ENCODE measurements at places on chromosomes 1 and 21. TPM values are rescaled to one million over a fixed set of nuclear protein-coding genes. Genes with fewer than 3 reads are reported as not detected.

DNA sequence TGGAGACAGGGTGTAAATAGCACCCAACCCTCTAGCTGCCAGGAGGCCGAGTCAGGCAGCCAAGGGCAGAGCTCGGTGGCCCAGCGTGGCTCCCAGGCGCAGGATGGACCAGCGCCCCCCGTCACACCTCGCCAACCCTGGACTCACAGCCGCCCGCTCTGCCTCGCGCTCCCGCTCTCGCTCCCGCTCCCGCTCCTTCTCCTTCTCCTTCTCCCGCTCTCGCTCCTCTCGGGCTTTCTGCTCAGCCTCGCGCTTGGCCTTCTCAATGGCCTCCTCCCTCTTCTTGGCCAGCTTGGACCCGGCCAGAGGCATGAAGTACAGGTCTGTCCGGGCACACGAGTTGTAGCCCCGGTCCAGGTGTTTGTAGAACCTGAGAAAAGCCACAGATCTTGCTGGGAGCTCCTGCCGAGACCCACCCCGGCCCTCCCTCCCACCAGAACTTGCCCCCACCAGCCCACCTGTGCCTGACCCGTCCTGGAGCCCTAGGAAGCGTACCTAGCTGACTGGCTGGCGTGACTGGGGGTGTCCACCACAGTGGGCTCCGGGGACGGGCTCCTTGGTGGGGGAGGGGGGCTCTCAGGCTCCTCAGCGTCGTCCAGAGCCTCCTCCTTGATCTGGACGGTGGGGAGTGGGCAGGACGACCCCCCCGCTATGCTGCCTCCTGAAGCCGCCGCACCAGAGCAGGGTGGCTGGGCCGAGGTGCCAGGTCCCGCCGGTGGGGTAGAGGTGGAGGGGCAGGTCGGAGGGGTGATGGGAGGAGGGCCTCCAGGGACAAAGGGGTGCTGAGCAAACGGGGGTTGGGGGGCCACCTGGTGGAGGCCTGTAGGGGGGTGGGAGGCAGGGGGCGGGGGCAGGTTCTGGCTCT, 41.9 kb downstream of the SLC45A1 start:
- no peak for DNase-seq

DNA sequence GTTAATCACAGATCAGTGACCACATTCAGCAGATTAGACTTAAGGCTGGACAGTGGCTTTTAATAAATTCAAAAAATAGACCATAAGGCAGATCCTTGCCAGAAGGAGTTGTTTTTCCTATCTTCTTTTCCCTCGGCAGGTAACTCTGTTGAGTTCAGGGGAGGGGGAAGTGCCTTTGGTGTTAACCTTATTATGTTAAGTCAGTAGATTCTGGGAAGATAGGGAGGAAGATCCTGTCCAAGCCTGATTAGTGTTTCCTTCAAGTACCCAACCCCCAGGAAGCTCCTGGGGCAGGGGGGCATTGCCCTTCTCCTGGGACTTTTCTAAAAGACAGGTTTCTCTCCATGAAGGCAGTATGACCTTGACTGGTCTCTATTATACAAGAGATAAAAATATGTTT, 87.4 kb downstream of the ELAVL4 start:
- no peak for DNase-seq

GRCh38 chr1:44377925-44378784, 23.1 kb upstream of the ERI3 start:
- peak; percentile 53 for DNase-seq

GRCh38 chr1:204077979-204078696, 5.2 kb downstream of the SOX13 start:
- no peak for DNase-seq

DNA sequence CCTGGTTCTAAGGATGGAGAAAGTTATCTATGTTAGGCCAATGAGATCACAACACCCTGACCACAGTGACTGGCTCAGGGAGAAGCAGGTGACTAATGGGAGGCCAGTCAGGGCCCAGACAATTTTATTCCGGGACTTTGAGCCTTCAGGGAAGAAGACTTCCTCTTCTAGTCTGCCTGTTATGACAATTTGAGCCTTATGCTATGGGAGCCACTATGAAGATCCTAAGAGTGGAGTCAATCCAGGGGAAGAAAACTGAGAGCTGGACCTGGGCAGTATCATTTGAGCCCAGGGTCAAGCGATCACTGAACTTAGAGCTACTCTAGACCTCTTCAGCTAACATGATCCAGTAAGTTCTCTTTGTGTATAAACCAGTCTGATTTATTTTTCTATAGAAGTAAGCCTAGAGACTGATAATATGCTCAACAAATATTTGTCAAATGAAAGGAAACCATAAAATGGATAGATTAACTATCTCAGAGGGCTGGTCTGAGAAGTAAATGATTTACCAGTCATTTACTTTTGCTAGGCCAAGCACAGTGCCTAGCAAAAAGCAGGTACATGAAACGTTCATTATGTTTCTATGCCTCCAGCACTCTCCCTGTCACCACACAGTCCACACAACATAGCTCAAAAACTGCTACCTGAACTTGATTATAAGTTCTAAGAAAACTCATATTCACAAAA, 4.2 kb upstream of the C1orf141 start:
- DNase-seq = no peak

DNA sequence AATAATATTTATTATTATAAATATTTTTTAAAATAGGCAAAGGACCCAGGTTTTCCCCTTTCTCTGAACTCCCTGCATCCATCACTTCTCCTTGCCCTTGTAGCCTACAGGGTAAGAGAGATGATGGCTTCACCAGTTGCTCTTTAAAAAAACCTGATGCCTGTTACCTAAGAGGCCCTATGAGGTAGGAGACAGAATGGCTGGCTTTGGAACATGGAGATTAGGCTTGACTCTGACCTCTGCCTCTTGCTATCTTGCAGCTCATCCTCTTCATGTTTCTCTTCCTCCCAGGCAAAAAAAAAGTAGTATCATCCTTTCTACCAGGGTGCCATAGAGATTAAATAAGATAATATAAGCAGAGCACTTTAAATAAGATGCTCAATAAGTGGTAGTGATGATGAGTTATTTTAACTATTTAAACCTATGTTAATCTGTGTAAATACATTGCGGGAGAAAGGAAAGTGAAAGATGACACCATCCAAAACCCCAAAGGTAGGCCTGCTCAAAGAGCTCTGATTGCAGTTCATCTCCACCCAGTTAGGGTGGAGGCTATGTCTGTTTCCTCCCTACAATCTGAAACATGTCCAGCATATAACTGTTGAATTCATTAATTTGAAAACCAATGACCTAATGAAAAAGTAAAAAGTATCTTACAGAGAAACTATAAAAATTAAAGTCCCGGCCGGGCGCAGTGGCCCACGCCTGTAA, 51.8 kb downstream of the RGS2 start:
- DNase-seq = no peak

- DNase-seq = peak; percentile 80
Observed at GRCh38 chr1:160996178-160996577, 24.8 kb downstream of the F11R start.

DNA sequence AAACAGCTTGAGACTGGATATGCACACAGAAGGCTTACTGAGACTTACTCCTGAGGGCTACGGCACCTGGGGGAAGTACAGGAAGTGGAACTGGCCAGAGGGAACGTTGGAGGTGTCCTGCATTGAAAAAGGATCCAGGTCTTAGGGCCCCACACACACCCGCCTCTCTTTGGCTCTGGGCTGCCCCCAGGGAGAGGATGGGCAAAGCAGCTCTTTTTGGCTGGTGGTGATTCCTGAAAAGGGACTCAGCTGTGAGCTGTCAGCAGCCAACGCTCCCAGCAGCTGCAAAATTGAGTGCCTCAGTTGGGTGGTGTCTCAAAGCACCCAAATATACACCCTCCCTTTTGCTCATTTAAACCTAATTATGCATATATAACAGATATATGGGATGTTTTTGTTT, 213.2 kb downstream of the TNR start:
- no peak for DNase-seq

DNA sequence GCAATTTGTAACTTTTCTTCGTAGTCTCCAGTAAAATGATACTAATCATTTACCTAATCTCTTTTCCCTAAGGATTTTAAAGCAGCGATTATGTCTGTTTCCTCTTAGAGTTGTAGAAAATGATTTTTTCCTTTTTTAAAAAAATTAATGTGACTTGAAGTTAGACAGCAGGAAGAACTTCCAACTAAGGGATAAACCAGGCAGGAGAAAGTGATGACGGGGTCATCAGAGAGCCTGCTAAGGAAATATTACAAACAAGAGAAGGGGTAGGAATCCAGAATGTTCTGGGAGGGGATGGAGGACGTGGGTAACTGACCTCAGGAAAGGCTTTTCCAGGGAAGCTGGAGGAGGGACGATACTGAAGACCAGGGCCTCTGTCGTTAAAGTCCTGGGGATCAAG, 8.8 kb upstream of the ETV3L start:
- DNase-seq = no peak

DNA sequence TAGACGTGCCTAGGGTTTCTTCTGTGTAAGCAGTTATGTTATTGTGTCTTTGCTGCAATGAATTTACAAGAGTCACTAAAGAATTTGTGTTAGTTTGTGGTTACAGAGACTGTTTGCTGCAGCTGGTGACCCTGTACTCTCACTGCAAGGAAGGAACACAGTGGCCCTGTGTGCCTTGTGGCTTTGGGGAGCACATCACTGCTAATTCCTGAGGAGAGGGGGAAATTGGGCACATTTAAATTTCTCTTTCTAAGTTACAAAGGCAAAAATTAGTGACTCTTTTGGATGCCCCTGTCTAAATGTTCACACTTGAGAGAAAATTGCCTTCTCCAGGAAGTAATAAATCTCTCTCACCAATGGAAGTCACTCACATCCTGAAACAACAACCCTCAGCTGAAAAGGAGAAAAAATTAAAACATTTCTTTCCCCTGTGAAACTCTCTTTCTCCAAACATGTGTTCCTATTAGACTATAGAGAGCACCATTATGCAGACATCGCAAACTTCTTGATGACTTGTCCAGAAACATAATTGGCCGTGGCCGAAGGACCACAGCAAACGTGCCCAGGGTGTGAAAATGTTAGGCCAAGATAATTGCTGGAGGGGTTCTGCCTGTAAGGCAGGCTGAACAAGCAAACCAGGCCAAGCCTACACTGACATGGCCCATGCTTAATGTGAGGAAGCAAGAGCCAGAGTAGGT, 32.3 kb upstream of the SPAG17 start:
- DNase-seq = no peak

- no peak for DNase-seq
Observed at GRCh38 chr1:53606651-53607051, 132.3 kb downstream of the GLIS1 start.

Gene USF1
- total RNA-seq = 83.2 TPM

GRCh38 chr1:157993147-157993917, at the start of gene KIRREL1:
KIRREL1 (plus strand) TSS chr1:157993645; CDS start chr1:157993677, 32 bp downstream.
- peak; percentile 75 for DNase-seq

- no peak for DNase-seq
Observed at GRCh38 chr1:1757422-1758058, 20.7 kb downstream of the NADK start.

All from dermis microvascular lymphatic vessel endothelial cell (primary cell).